Activated CD4-positive, alpha-beta T cell treated with anti-CD3 and anti-CD28 coated beads, Interleukin-2, amount 10 ng/mL, durations not matched to agents 7 days and 5 days (primary cell): ENCODE measurements at places on chromosomes 2 and 18.

DNA sequence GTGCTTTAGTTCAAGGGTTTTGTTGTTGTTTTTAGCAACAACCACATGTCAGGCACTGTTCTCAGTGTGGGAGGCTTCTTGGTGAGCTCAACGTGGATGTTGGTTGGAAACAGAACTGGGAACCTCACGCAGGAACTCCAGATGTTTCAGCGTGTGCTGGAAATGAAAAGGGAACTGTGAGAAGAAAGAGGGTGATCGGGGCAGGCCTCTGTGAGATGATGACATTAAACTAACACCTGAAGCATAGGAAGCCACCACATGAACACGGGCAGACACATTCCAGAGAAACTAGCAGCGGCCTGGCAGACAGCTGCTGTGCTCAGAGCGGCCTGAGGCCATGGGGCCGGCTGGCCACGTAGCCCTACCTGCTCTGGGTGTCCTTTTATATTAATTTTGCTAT is 66.4 kb downstream of the COA5 start:
- DNase-seq, result no peak

- DNase-seq, result no peak
Observed at GRCh38 chr2:217732992-217733391, 269.8 kb downstream of the TNS1 start.

DNA sequence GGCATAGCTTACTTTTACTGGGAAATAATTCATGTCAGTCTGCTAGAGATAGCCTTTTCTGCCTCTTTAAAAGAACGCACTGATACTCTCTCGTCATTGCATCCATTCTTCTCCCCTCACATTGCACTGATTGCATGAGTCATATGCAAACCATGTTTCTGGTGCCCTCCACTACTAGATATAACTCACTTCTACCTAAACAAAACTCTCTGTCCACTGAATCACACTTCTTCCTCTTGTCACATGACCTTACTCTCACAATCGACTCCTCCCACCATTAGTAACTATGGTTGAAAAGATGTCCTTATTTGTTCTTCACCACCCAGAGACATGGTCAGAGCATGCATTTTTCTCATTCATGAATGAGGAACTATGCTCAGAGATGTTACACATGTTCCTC is 158.0 kb downstream of the CSRNP3 start:
- DNase-seq, result no peak

- DNase-seq, result no peak
Observed at GRCh38 chr2:11777066-11777782, 30.8 kb downstream of the LPIN1 start.
